ENCODE measurements at places on chromosomes 3 and 15.
A peak's percentile ranks its signal among the peaks of the same experiment; 100 is the strongest.

GRCh38 chr15:83155942-83156341 is 48.5 kb downstream of the TM6SF1 start:
- no peaks in the 10 kb centered on the region for H3K36me3 ChIP-seq
- no peak for DNase-seq
- no peaks in the 10 kb centered on the region for H3K4me1 ChIP-seq
- no peak overlapping the region for H3K4me3 ChIP-seq
- H3K27ac ChIP-seq = no peak overlapping the region
- peaks cover 4% of the 10 kb centered on the region for H3K27me3 ChIP-seq

- peaks cover 65% of the 10 kb centered on the region for H3K4me1 ChIP-seq
- H3K4me3 ChIP-seq = no peak overlapping the region
- H3K27ac ChIP-seq = peak overlapping the region; percentile 32
- no peaks in the 10 kb centered on the region for H3K27me3 ChIP-seq
- H3K36me3 ChIP-seq = no peaks in the 10 kb centered on the region
Observed at GRCh38 chr3:56926947-56927282, 125.2 kb upstream of the ARHGEF3 start.

- DNase-seq = no peak
- no peaks in the 10 kb centered on the region for H3K27me3 ChIP-seq
- H3K4me1 ChIP-seq = no peaks in the 10 kb centered on the region
- no peak overlapping the region for H3K4me3 ChIP-seq
- no peak overlapping the region for H3K27ac ChIP-seq
- no peaks in the 10 kb centered on the region for H3K36me3 ChIP-seq
Observed at GRCh38 chr3:1079662-1080061, 13.2 kb upstream of the CNTN6 start.

- H3K4me3 ChIP-seq = no peak overlapping the region
- H3K36me3 ChIP-seq = no peaks in the 10 kb centered on the region
- H3K4me1 ChIP-seq = no peaks in the 10 kb centered on the region
- H3K27ac ChIP-seq = no peak overlapping the region
- H3K27me3 ChIP-seq = no peaks in the 10 kb centered on the region
Observed at GRCh38 chr3:188861842-188862744, 309.7 kb upstream of the TPRG1 start.

DNA sequence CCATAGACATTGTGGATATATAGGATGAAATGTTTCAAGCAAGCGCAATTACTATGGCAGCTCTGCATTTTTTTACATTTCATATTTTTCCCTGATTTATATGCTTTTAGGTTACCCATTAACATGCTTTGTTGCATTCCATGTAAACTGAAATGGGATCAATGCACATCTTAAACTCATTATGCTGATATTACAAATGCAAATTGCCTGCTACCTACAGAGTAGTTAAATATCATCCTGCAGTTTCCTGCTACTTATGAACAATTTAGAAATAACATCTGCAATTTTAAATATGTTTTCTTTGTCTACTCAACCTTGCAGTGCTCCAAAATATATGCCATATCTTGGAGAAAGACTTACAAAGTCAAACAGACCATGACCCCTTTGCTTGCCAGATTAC is 526.9 kb upstream of the NECTIN3 start:
- no peak for DNase-seq
- no peaks in the 10 kb centered on the region for H3K27me3 ChIP-seq
- H3K36me3 ChIP-seq = no peaks in the 10 kb centered on the region
- H3K27ac ChIP-seq = no peak overlapping the region

DNA sequence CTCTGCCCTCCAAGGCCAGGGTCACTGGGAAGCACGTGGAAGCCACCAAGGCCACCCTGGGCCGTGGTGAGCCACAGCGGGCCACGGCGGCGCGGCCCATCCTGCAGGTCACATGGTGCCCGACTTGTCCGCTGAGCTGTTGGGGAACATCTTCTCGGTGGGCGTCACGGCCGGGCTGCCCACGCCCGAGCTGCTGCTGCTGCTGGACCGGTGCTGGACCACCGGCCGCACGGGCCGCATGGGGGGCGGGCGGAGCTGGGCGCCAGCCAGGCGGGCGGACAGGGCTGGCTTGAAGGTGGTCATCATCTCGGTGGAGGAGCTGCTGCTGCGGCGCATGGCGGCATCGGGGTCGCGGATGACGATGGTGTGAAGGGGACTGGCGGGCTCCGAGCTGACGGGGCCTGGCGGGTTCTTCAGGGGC is 22.1 kb upstream of the RAD18 start:
- H3K36me3 ChIP-seq = no peaks in the 10 kb centered on the region
- no peak for DNase-seq

DNA sequence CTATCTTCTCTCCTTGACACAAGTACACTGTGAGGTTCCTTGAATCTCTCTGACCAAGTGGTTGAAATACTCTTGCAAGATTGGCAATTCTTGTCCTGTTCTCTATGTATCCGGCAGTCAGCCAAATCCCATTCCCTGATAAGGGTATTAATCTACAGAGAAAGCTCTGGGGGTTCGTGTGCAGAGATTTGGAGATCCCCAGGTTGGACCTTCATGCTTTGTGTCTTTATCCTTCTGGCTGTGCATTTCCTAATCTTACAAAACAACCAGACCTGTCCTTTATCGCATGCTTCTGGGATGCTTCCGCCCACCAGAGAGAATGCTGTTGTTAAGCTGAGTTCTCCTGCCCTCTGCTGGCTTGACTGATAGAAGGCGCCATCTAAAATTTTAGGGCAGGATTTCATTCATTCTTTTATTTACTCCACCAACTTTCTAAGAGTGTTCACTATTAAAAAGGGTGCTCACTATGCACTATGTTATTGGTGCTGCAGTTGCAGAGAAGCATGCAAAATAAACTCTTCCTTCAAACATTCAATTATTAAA is 8.6 kb upstream of the SST start:
- no peaks in the 10 kb centered on the region for H3K4me1 ChIP-seq
- H3K36me3 ChIP-seq = no peaks in the 10 kb centered on the region
- DNase-seq = peak; percentile 4
- H3K27me3 ChIP-seq = peaks cover under 1% of the 10 kb centered on the region
- no peak overlapping the region for H3K4me3 ChIP-seq

- H3K36me3 ChIP-seq = peaks cover 26% of the 10 kb centered on the region
- peak; percentile 40 for DNase-seq
Observed at GRCh38 chr3:48299746-48300712, 33.4 kb downstream of the SPINK8 start.

DNA sequence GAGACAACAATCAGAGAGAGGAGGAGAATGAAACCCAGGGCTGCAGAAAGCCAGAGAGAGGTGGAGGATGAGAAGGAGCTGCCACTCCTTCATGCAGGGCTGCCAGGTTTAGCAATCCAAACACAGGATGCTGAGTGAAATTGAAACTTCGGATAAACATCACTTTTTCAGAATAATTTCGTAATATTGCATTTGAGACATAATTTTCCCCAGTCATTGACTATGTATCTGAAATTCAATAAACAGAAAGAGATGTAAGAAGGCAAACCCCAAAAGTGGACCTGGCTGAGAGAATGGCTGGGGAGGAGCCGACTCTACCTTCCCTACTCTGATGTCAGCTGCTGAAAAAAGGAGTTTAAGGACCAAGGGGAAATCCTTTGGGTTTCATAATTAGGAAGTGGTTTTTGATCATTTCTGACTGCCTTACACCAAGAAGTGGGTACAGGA is 33.8 kb downstream of the SLC9A9 start:
- no peaks in the 10 kb centered on the region for H3K36me3 ChIP-seq
- H3K27me3 ChIP-seq = no peaks in the 10 kb centered on the region
